ENCODE measurements at places on chromosomes 6 and 20.

- DNase-seq: no peak
Observed at GRCh38 chr6:87808005-87808757, 106.1 kb upstream of the AKIRIN2 start.

DNA sequence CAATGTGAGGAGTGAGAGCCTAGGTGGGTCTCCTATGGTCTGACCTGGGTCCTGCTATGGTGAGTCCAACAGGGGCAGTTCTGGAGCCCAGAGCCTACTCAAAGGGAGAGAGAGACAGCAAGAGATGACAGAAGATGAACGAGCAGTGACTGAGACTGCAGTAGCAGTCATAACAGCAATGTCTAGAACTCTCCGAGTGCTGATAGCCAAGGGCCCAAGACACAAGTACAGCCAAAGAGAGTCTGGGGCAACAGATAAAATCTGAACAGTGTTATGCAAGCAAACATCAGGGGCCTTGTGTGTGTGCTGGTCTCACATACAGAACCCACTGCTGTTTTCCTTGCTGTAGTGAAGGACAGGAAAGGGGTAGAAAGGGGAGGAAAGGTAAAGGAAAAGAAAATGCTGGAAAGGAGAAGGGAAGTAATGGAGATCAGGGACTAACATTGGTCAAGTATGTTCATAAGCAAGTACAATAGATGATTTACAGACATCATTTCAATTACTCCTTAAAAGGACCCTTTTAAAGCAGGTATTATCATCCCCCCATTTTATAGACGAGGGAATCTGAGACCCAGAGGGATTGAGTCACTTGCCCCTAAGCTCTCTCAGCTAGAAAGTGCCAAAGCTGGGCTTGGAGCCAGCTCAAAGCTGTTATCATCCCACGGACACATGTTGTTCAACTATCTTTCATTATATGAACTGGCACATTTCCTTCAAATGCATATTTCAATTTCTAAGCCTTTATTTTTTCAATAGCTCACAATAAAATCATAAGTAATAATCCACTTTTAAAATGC lies 182.3 kb upstream of the RAB32 start:
- DNase-seq: no peak

DNA sequence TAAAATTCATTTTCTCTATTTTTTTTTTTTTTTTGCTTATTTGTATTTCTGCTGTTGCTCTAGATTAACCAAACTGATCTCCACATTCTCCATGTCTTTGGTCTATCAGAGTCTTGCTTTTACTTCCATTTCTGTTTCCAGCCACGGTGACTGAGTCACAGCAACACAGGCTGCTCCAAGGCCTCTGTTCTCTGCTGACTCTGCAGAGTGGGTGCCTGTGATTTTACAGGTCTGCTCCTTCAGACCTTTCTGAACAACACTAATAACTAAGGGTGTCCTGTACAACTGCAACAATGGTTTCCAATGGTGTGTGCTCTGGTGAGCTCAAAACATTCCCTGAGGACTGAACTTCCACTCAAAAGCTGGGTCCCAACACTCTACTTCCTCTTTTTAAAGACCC lies 102.3 kb upstream of the BMP2 start:
- DNase-seq: no peak

DNA sequence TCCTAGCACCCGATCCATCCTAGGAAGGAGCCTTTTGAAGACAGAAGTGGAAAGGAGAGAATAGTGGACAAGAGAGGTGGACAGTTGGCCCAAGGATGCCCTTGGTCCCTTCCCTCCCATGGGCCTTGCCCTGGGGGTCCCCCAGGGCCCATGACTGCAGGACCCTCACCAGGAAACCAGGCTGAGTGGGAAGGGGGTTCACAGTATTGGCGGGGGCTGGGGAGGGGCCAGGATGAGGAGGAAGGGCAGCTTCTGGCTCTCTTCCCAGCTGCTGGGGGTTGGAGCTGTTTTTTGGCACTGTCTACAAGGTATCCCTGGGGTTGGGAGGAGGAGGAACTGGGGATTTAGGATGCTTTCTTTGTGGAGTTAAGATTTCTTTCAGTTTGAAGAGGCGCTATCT lies 4.0 kb upstream of the DSN1 start:
- no peak for DNase-seq

DNA sequence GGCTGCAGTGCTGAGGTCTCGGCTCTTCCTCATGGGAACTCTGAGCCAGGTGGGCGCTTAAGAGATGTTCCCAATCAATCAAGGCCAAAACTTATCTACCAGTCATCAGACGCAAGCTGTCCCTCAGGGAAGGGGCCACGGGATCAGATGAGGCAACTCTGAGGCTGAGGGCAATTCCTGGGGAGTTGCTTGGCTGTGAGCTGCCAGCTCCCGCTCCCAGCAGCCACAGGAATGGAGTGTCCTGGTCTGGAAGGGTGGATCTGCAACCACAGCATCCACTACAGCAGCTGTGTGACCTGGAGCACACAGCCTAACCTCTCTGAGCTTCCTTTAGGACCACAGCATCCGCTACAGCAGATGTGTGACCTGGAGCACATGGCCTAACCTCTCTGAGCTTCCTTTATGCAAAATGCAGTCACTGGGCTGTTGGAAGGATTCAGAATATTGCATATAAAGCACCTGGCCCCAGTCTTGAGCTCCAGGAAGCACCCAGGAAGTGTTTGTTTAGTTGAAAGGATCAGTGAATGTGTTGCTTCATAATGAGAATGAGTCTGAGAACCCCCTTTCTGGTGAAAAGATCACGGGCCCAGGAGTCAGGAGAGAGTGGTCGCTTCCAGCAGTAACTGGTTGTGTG lies 60.9 kb downstream of the TFAP2C start:
- DNase-seq: no peak

DNA sequence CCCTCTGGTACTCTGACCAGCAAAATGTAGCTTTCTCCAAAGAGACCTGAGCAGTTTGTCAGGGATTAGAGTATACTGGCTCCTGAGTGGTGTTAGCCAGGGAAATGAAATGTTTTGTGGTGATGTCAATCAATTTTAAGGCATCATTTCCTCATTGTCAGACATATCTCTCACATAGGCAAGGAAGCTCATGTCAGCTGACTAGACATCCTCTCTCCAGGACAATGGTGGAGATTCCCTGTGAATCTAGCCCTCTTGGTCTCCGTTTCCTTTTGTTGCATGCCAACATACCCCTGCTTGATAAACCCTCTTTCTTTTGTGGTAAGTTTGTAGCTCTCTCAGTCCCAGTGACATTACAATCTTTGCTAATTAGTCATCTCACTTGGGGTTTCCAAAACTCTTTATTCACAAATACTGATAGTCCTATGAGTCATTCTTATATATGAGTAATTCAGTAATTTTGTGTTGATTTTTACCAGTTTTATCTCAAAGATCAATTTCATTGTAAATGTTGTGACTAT lies 135.6 kb upstream of the PTPRK start:
- no peak for DNase-seq

DNA sequence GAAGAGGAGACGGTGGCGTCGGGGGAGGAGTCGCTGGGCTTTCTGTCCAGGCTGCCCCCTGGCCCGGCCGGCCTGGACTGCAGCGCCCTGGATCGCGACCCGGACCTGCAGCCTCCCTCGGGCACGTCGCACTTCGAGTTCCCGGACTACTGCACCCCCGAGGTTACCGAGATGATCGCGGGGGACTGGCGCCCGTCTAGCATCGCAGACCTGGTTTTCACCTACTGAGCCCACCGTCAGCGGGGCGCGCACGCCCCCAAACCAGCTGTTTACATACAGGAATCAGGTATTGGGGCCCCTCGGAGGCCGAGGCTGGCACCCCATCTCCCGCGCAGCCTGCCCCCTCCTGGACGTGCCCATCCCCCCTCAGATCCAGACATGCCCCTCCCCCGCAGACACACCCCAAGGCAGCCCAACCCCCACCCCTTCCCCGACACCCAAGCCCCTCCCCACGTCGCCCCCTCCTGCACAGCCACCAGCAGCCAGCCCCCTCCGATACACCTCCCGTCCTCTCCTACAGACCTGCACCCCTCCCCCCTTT lies 1.4 kb downstream of the SOX12 start:
- DNase-seq: no peak

DNA sequence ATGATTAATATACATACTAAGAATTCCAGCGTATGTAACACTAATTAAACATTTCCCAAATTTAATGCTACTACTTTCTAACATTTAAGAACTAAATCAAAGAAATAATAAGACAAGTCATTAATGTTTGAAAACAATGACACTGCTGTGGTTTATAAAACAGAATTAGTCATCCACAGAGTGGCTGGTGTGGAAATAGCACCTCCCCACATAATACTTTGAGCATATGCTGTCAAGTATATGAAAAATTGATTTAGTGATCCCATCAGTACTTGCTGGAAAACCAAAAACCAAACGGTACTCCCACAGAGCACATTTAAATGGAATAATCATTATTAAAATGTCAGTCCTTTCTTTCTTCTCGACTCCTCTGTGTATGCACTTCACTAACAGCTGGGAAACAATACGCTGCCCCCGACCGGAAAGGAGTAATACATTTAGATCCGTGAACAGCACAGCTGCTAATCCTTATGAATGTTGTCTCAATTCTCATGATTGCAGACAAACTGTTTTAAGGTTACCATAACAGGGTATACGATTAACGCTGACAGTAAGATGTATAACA lies 78.4 kb downstream of the PREP start:
- DNase-seq: no peak

DNA sequence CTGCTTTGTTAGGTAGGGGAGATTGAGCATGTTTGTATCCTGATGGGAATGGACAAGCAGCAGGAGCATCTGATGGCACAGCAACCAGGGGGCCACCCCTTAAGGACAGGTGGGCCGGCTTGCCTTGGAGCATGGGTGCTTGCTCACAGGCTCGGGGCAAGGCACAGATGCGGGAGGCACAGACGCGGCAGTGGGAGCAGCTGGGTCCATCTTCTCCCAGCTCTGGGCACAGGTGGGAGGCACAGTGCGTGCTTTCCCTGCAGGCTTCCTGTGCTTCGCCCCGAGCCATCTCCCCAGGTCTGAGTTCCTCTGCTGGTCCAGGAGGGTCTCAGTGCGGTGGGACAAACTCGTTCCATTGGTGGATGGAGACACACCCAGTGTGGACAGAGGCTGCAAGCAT lies 73.6 kb upstream of the BHLHE23 start:
- no peak for DNase-seq

- DNase-seq: no peak
Observed at GRCh38 chr6:81067057-81067456, 685.4 kb downstream of the TENT5A start.

DNA sequence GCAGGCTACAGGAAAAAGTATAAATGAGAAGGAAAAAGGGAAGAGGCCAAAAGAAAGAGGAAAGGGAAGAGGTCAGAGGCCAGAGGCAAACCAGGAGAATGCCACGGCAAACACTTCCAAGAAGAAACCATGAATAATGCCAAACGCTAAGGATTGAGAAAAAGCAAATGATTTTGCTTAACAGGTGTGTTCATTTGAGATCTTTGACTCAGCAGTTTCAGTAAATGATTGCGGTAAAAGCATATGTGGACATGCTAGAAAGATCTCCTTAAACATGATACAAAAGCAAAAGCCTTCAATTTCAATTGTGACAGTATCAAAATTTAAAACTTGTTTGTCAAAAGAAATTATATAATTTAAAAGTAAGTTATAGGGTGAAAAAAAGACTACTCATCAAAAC lies 70.6 kb downstream of the UBE3D start:
- no peak for DNase-seq

DNA sequence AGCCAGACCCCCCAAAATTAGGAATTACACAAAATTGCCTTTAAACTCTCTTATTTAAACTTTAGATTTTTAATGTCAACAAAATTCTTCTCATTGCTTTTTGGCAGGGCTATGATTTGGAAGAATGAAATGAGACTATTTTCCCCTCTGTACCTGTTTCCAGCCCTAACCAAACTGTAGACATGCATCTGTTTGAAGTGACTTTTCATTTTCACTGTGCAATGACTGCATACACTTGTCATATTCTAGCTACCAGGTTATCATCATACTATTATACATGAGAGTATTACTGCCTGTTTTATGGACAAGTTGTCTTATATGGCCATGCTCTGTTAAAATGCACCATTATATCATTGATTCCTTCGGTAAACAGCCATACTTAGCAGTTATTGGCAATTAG lies 295.2 kb downstream of the TBC1D7 start:
- DNase-seq: no peak

GRCh38 chr20:750801-751200 lies 17.5 kb downstream of the SLC52A3 start:
- DNase-seq: no peak

DNA sequence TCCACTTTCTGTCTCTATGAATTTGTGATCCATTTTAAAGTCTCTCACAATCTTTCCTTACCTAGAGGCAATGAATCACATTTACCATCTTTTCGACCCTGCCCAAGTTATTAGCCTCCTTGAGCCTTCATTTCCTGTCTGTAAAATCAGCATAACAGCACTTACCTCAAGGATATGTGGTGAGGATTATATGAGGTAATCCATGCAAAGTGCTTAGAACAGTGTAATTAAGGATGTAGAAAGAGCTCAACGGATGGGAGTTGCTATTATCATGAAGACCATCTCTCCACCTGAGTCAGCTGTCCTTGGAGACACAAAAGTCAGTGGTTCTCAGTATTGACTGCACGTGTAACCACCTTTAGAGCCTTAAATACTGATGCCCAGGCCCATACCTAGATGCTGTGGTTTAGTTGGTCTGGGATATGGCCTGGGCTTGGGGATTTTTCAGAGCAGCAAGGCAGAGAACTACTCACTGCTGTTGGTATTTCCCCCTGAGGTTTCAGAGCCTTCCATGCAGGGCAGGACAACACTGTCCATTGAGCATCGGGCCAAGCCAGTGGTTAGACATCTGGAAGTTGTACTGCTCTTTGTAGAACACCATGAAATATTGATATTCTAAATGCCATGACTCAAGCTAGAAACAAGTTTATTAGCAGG lies 55.8 kb downstream of the LYRM2 start:
- DNase-seq: no peak

DNA sequence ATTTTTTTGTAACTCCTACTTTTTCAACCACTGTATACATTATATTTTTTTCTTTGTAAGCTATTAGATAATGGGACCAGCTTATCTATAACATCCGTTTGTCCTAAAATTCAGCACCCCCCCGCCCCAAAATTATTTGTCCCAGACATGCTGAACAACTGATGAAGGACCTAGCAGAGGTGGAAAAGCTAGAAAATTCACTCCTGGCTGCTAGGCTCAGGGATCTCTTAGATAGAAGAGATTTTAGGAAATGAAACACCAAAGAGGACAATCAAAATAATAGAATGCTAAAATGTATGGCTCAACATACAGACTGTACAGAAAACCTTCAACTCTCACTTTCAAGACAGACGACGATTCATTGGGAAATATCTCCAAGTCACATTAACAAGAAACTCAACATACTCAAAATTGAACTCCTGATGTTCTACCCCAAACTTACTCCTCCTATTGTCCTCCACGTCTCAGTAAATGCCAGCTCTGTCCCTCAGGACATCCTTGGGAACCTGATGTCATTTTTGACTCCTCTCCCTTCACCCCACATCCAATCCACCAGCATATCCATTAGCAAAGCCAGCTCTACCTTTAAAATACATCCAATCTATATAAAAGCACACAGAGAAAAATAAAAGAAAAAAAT lies 4.7 kb downstream of the SOD2 start:
- DNase-seq: no peak

GRCh38 chr20:49426873-49427272 lies 55.6 kb downstream of the KCNB1 start:
- DNase-seq: no peak
